ENCODE measurements at places on chromosomes 5 and 9.

DNA sequence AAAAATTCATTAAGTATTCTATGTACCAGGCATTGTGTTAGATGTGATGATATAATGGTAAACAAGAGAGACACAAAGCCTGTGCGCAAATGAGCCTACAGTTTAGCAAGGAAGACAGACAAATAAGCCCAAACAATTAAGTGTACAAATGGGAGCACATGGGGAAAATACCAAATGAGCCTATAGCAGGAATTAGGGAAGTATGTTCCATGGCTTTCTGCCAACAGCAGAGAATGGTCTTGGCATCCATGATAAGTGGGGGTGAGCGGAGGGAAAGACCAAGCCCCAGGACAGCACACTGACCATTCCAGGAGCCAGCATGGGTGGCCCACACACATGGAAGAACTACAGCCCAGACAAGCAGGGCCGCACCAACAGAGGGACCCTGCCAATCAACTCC is 369.7 kb downstream of the DEPDC1B start:
- no peak for DNase-seq

GRCh38 chr9:93875330-93875729 is 79.8 kb downstream of the BARX1 start:
- DNase-seq, result no peak

DNA sequence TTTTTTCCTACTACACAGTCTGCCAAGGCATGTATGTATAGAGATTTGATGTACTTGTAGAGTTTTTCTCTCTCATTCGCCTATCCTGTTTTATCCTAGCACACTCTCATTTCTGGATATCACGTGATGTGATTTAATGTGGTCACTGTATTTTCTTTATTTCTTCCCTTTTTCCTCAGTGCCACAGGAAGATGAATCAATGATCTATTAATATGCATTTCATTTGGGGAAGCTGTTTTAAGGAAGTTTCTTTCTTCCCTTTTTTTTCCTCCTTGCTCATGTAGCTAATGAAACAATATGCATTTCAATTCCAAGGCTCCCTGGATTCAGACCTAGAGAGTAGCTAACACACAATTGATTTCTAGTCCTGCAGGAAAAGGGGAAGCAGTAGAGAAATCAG is 506.3 kb upstream of the WWC1 start:
- DNase-seq, result no peak

GRCh38 chr9:121816845-121817450 is 165.5 kb downstream of the DAB2IP start:
- DNase-seq, result no peak

DNA sequence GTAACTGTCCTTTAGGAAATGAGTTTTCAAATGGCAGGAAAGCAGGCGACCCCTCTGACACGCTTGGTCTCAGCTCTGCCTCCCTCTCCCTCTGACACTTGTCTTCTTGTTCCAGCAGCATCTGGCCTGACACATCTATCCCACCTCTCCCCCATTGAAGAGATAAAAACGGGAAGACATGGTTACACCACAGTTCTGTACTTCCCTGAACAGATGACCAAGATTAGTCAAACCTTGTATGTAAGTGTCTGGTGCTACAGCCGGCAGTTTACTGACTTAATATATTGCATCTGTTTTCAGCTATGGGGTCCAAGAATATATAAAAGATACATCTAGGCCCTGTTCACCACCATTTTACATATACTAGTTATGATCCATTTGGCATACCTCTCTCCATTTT is 29.6 kb upstream of the MLLT3 start:
- no peak for DNase-seq

DNA sequence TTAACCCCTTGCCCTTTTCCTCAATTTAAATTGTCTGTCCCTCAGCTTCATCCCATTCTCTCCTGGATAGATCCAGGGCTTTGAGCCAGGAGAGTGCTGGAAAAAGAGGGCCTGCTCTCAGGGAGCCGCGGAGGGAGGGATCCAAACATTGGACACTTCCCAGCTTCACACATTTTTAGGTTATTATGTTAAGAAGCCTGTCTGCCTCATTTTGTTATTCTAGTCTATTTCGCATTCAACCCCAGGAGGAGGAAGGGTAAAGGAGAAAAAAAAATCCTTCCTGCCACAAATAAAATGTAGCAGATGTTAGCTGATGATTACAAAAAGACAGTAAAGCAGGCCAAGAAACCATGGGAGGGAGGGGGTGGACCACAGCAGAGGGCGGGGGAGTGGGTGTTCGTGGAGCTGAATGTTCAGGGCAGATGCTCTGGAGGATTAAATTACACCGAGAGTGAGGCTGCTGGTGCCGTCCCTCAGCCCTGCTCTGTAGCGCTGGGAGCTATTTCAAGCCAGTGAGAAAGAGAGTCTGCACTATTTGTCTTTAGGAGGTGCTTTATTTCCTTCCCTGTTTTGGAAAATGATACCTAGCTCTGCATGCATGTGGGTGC is 60.6 kb upstream of the ZFR start:
- DNase-seq, result no peak

DNA sequence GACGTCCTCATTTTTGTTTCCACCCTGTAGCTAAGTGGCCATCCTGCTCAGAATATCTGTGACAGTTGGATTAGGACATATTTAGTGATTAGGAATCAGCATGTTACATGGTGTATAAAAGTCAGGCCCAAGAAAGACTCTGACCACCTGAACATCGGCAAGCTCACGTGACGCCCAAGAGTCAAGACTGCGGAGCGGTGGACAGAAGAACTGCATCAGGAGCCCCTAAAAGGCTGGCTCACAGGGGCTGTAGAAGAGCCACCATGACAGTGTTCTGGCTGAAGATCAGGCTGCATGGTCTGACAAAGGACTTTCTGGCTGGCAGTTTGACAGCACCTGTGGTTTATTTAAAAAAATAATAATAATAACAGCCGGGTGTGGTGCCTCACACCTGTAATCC is 185.3 kb downstream of the AUH start:
- DNase-seq, result no peak

GRCh38 chr9:116287721-116288120 is 134.1 kb downstream of the PAPPA start:
- no peak for DNase-seq

- no peak for DNase-seq
These were observed 246.9 kb downstream of the CYLC2 start for GRCh38 chr9:103242025-103242424.

GRCh38 chr9:20528253-20528652 is 94.0 kb downstream of the MLLT3 start:
- DNase-seq, result no peak

DNA sequence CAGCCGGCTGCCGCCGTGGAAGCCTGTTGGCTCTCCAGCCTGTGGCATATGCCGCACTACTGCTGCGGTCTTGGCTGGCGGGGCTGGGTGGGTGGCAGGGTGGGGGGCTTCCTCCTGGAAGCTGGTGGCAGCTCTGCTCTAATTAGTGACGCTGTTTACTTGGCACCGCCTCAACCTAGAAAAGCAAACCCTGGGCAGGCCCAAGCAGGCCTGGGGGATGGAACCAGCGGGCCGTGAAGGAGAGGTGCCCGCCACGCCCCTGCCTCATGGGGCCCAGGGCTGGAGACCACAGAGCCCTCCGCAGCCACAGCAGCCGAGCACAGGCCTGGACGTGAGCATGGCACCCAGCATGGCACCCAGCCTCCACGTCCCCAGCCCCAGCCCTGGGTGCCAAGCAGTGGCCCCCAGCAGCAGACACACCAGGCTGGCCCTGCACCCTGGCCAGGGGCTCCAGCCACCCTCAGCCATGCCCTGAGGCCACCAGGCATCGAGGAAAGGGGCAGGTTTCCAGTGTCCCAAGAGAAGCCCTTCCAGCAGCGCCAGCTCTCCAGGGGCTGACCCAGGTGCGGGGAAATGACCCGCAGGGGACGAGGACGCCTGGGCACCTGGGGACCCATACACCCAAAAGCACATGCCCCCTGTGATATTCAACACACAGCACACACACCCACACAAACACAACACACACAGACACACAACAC is 5.4 kb upstream of the CCDC187 start:
- no peak for DNase-seq

DNA sequence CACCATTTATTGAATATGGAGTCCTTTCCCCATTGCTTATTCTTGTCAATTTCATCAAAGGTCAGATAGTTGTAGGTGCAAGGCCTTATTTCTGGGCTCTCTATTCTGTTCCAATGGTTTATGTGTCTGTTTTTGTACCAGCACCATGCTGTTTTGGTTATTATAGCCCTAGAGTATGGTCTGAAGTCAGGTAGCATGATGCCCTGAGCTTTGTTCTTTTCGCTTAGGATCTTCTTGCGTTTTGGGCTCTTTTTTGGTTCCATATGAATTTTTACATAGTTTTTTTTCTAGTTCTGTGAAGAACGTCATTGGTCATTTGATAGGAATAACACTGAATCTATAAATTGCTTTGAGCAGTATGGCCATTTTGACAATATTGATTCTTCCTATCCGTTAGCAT is 40.2 kb upstream of the IFNE start:
- no peak for DNase-seq

GRCh38 chr5:168893283-168893682 is 314.1 kb upstream of the PANK3 start:
- no peak for DNase-seq

DNA sequence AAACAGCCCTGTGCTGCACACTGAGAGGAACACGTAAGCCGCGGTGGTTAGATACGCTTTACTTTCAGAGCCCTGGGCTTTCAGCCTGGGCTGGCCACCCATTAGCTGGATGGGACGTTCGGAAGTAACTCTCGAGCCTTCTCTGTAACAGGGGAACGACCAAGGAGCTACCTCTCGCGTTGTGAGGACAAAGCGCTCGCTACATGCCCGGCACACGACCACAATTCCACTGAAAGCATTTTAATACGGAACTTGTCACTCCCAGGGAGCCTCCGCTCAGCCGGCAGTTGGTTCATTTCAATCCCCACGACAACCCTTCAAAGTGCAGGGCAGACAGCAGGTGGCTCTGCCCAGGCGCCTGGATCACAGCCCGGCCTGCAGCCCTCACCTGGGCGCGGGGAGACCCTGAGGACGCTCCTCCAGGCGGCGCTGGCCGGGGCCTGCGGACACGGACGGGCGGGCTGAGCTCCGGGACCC is 368 bp downstream of the SURF1 start:
- DNase-seq, result no peak

DNA sequence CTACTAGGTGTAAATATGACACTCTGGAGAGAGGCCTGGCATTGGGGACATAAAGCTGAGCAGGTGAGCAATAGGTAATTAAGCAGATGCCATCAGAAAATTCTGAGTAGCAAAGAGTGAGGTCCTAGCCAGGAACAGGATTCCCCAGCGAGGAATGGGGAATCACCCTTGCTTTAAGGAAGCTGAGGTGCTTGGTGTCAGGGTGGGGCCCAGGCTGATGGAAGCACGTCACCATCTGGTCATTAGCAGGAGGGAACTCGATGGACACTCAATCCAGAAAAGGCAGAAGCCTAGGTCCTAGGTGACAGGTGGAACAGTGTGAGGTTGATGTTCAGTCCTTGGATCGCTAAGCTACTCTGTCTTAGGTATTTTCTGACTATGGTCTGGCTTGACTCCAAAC is 562.7 kb upstream of the DAP start:
- DNase-seq, result no peak

DNA sequence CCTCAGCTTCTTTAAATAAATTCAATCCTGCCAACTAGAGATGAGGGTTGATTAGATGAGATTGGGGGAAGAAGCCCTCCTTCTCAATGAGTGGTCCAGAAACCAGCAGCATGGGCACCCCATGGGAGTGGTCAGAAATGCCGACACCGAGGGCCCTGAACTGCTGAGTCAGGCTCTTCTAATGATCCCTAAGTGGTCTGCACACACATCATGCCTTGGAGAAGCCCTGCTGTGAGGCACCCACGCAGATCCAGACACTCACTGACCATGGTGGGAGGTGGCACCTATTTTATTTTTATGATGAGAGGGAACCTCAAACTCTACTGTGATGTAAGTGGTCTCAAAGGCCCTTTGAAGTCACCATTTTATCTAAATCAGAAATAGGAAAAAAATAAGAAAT is 72.3 kb upstream of the BOD1 start:
- DNase-seq, result no peak

GRCh38 chr9:117682955-117683710 is 21.1 kb upstream of the TLR4 start:
- DNase-seq, result no peak

DNA sequence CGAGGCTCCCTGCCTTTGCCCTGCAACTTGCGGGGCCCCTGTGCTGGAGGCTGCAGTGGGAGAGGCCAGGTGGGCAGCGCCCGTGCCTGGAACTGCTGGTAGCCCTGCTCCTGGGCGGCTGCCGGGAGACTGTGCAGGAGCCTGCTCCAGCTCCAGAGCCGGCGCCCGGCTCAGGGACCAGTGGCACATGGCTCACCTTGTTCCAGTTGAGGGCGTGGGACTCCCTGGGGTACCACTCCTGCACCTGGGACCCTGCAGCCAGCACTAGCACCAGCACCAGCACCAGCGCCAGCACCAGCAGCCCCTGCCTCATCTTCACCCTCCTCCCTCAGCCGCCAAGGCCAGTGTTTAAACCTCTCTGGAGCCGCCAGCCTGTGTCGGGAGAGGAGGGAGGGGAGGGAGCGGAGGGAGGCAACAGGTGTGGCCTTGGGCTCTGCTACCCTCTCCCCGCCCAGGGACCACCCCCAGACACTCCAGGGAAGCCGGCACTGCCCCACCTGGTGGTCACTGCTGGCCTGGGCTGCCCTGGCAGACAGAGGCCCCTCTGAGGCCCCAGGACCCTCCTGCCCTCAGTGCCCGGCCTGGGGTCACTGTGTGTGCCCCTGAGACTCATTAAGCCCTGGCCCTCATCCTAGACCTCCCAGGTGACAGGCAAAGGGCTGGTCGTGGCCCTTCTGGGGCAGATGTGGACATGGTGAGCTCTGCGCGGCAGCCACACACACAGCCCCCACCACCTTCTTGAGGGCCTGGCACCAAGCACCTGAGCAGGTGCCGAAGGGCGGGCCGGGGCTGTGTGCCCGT is at the start of gene LCN10:
TSS of gene LCN10 (minus strand) at position 350 of the 801 bp plus-strand sequence. CDS start at position 313, 37 bp downstream.
- DNase-seq, result no peak

GRCh38 chr9:99040251-99040900 is 64.5 kb upstream of the TGFBR1 start:
- no peak for DNase-seq

GRCh38 chr5:140468188-140468587 is 66.6 kb downstream of the ANKHD1 start:
- no peak for DNase-seq

DNA sequence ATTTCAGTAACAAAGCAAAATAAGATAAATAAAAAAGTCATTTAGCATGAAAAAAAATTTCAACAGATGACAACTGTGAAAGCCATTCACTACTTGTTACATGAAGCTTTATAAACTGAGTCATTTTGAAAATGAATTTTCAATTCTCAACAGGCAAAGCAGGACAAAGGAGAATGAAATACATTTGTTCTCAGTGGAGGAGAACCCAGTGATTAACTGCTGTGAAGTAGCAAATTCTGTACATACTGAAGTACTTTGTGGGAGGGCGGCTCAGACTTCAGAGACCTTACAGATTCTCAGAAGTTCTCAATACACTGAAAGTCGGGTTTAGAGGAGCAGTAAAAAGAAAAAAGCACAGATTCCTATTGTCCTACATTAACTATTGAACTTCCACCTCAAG is 21.7 kb downstream of the SKIC3 start:
- DNase-seq, result no peak

DNA sequence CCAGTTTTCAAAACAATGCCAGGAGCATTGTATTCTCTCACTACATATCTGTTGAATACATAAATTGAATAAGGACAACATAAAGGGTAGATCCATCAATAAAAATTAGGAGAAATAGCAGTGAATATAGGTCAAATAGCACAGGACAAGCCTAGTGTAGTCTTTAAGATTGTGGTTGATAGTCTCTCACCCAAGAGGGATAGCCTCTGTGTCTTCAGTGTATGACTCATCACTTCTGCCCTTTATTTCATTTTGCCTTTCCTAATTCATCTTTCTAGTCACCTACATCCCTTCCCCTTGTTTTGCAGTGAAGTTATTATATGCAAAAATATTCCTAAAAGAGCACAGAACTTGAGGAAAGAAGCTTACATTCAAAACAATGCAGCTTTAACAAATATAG is 335.0 kb upstream of the TUSC1 start:
- DNase-seq, result no peak
